ENCODE measurements at places on chromosomes 4 and X.

DNA sequence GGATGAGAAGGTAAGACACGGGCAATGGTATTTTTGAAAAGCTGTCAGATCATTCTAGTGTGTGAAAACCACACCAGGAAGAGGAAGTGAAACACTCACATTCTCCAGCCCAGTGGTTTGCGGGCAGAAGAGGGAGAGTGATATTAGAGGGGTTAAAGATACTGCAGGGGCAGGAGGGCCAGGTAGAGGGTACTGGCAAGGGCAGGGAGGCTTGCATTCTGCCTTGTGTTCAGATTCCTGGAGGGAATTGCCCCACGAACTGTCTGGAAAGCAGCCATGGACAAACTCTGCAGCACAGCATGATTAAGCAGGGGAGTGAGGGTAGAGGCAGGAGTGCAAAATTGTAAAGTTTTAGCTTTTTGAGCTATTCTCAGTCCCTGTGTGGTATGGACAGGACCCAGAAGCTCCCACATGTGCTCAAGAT lies 30.9 kb downstream of the NIPAL1 start:
- DNase-seq: peak; percentile 11

DNA sequence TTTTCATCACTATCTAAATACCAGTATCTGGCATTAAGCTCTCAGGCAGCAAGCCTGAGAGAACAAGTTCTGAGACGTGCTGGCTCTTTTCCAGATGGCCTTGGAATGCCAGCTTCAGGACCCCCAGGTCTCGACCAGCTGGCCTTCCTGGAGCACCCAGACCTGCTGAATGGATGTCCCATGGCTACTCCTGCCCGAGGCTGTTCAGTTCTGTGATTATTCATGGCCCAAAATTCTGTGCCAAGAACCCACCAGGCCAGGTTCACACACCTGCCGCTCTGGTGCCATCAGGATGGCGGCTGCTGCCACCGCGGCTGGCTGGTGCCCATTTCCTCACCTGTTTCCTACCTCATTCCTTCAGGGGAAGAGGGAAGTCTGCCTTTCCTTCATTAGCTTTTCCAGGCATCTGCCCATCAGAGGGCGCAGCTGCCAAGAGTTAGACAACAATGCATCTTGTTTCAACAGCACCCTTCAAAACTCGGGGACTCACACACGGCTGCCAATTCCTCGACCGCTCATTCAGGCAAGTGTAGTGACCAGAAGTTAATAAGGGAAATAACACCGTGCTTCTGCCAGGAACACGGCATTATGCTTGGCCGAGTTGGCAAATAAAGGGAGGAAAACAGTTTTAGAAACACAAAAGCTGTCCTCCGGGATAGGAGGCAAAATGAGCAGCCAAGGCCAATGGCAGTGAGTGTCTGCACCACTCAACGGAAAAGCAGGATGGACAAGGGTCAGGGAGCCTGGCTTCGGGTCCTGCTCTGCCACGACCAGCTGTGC lies 173.8 kb downstream of the NSUN7 start:
- DNase-seq: no peak

DNA sequence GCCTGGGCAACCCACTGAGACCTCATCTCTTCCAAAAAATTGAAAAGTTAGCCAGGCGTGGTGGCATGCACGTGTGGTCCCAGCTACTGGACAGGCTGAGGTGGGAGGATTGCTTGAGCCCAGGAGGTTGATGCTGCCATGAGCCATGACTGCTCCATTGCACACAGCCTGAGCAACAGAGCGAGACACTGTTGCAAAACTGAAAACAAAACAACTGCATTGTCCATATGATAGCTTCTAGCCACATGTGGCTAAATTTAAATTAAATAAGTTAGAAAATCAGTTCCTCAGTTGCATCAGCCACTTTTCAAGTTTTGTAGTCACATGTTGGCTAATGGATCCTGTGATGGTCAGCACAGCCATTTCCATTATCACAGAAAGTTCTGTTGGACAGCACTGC lies 67.9 kb downstream of the GAB1 start:
- no peak for DNase-seq

- DNase-seq: no peak
Observed at GRCh38 chrX:21610168-21610567, 48.0 kb downstream of the KLHL34 start.

- DNase-seq: no peak
Observed at GRCh38 chr4:111678908-111679307, 466.3 kb upstream of the FAM241A start.

DNA sequence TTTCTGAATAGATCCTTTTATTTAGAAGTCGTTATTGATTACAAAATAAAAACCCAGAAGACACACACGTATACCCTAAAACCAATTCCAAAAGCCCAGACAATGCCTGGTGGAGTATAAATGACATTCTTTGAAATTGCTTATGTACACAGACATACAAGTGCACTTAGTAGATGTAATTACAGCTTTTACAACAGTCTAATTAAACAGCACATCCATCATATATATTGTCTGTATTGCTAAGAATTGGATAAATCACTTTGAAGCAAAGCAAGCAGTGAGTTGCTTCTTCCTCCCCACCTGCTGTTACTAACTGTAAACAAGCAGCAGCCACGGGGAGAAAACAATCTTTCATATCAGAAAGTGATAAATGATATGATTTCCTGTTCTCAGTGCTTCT lies 645.7 kb downstream of the TLL1 start:
- DNase-seq: no peak

GRCh38 chr4:153713866-153714646 lies 30.0 kb downstream of the TLR2 start:
- no peak for DNase-seq

DNA sequence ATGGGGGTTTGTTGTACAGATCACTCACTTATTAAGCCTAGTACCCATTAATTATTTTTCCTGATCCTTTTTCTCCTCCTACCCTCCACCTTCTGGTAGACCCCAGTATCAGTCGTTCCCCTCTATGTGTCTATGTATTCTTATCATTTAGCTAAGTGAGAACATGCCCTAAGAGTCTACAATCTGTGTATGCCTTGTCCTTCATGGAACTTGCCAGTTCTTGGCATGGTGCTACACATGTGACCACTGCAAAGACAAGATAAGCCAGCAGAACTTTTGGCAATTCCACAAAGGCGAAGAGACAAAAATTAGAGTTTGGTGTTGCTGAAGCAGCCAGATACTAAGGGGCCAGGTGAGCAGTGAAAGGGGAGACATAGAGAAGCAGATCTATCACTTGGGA lies 101.3 kb downstream of the CORIN start:
- no peak for DNase-seq

DNA sequence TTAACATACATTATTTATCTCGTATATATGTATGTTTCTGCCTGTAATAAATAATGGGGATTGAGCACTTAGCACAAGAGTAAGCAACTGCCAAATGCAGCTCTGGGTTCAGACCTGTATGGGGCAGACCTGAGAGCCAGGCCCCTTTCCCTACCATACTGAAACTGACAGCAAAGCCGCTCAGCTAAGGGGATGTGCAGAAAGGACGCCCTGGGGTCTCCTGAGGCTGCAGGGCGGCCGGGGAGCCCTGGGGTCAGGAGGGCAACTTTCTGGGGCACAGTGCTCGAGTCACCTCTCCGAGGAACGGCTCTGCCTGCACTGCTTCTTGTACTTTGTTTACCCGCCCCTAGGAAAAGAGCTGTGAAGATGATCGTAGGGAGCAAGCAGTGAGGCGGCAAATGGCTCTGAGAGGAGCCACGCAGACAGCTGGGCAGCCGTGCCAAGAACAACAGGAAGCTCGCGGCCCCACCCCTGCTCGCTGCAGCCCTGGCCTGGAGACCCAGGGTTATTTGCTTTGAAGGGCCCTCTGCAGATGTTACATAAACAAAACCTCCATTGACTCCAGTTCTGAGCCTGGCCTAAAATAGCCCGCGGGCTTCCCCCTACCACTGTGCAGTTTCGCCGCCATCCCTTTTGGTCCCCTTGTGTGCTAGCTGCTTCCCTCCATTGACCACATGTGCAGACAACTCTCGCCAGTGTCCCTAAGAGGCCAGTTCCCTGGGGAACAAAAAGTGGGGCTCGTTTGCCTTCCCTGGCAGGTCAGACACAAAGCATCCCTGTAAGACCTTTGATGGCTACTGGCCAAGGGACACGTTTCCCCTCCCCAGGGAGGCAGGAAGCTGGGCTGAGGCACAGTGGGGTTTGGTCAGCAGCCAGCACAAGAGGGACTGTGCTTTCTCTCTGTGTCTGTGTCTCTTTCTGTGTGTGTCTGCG lies 111.3 kb upstream of the LNX1 start:
- DNase-seq: no peak

GRCh38 chr4:6446538-6447451 lies 25.6 kb downstream of the PPP2R2C start:
- DNase-seq: no peak

DNA sequence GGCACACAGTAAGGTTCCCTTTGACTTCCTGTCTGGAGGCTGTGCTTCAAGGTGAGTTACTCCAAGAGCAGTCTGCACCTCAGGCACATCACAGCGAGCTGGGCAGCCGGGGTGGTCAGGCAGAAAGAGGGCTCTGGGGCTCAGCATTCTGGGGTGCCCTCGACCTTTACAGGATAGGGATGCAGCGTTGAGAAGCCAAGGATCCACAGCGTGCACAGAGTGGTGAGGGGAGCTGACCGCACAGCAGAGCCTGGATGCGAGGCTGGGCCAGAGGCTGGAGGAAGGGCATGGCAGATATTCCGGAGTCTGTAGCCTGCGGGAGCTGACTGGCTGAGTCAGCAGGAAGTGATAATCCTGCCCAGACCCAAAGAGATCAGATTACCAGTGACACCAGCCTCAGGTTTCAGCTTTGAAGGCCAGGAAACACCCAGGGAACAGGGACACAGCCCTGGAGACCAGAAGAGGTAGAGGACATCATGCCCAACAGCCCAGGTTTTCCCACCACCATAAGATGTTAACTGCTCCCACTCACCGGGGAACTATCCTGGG lies 38.4 kb upstream of the PDLIM3 start:
- DNase-seq: no peak

GRCh38 chr4:168856312-168856711 lies 153.7 kb downstream of the CBR4 start:
- DNase-seq: no peak

GRCh38 chrX:15745179-15745578 lies 7.1 kb downstream of the CA5B start:
- DNase-seq: no peak
